ENCODE measurements at places on chromosomes 12 and 14.

- H3K4me1 ChIP-seq = no peaks in the 10 kb centered on the region
- no peak for DNase-seq
- no peaks in the 10 kb centered on the region for H3K27me3 ChIP-seq
- no peak overlapping the region for H3K4me3 ChIP-seq
- H3K36me3 ChIP-seq = no peaks in the 10 kb centered on the region
Observed at GRCh38 chr12:62127516-62127915, 132.7 kb upstream of the USP15 start.

- no peak for DNase-seq
- H3K27ac ChIP-seq = no peak overlapping the region
- H3K36me3 ChIP-seq = no peaks in the 10 kb centered on the region
- H3K27me3 ChIP-seq = no peaks in the 10 kb centered on the region
- no peak overlapping the region for H3K4me3 ChIP-seq
- H3K4me1 ChIP-seq = no peaks in the 10 kb centered on the region
Observed at GRCh38 chr12:56377310-56377988, 14.8 kb upstream of the APOF start.

GRCh38 chr14:79544698-79545070 is 666.6 kb downstream of the DIO2 start:
- H3K27ac ChIP-seq = no peak overlapping the region
- no peaks in the 10 kb centered on the region for H3K4me1 ChIP-seq
- H3K36me3 ChIP-seq = no peaks in the 10 kb centered on the region
- no peaks in the 10 kb centered on the region for H3K27me3 ChIP-seq
- DNase-seq = no peak

DNA sequence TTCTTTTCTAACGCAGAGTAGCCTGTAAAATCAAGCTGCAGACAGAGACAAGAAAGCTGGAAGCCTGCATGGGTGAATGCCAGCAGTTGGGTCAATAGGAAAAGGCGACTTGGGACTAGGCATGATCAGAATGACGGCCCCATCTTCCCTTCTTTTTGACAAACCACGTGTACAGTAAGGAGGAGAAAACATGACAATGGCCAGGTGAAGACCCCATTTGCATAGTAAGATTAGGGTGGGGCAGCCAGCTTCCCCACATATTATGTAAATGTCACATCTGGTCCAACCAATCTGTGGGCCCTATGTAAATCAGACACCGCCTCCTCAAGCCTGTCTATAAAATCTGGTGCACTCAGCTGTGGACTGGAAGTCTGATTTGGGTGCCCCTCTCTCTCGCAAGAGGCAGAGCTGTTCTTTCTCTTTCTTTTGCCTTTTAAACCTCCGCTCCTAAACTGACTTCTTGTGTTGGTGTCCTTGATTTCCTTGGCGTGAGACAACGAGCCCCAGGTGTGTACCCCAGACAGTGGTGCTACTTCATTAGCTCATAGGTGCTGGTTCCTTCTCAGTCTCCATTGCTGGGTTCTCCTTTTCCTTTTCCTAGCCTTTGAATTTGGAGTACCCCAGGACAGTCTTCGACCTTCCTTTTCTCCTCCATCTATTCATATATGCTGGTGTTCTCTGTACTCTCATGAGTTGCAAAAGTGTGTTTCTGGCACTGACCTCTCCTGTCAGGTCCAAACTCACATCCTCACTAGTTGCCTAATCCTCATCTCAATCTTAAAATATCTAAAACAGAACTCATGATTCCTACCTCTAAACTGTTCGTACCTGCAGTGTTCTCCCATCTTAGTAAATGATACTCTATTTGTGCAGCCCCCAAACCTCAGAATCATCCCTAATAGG is 9.4 kb upstream of the DHRS7 start:
- H3K36me3 ChIP-seq = no peaks in the 10 kb centered on the region
- H3K27ac ChIP-seq = peak overlapping the region; percentile 52
- no peaks in the 10 kb centered on the region for H3K27me3 ChIP-seq
- H3K4me3 ChIP-seq = no peak overlapping the region
- no peak for DNase-seq
- peaks cover 24% of the 10 kb centered on the region for H3K4me1 ChIP-seq

- no peak overlapping the region for H3K4me3 ChIP-seq
- no peak for DNase-seq
- H3K36me3 ChIP-seq = no peaks in the 10 kb centered on the region
- H3K27me3 ChIP-seq = no peaks in the 10 kb centered on the region
- no peak overlapping the region for H3K27ac ChIP-seq
Observed at GRCh38 chr12:99259040-99259934, 388.3 kb upstream of the GARIN6 start.

GRCh38 chr12:82857911-82858533 is 171.3 kb downstream of the TMTC2 start:
- no peaks in the 10 kb centered on the region for H3K36me3 ChIP-seq
- DNase-seq = no peak
- H3K4me3 ChIP-seq = no peak overlapping the region
- H3K4me1 ChIP-seq = no peaks in the 10 kb centered on the region

DNA sequence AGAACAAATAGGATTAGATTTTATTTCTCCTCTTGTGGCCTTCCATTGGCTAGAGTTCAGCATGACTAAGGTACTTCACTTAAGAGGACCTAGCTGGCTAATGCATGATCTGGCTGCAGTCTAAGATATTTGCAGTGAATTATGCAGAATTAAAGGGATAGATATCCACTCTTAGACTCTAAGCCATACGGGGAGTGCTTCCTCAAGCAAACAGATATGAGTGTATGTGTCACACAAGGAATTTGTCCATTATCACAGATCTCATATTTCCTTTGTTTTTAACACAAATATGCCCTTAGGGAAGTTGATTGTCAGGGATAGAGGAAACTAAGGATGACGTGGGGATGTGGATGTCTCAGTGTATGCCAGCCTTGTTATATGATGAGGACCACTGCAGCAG is 88.1 kb upstream of the DHRS4 start:
- DNase-seq = no peak
- H3K4me3 ChIP-seq = no peak overlapping the region
- peaks cover 3% of the 10 kb centered on the region for H3K27me3 ChIP-seq
- no peaks in the 10 kb centered on the region for H3K4me1 ChIP-seq
- no peaks in the 10 kb centered on the region for H3K36me3 ChIP-seq

DNA sequence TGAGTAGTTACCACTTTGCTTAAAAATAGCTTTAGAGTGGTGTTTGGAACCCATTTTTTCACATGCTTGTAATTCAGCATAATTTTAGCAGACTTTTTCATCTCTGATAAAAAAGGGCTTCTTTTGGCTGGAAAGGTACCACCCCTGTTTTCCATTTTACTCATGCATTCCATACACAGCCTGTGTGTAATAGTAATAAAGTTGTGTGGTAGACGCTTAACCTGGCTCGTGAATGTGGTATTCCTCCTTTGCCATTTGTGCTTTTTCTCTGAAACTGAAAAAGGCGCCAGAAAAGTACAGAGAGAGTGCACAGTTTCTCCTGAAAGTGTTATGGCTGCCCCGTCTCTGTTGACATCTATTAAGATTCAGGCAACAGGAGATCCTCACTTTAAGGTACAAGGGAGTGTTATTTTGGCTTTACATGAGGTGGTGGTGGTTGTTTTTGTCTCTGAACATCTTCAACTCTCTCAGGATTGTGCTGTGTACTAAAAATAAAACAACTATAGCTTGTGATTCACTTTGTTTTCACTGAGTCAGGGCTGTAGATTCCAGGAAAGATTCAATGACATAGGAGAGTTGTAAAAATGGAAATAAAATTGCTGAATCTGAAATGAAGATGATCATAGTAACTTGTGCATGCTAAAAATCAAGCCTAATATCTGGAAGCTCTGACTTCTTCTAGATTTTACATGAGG is 45.6 kb upstream of the MIS18BP1 start:
- H3K4me1 ChIP-seq = no peaks in the 10 kb centered on the region
- no peaks in the 10 kb centered on the region for H3K36me3 ChIP-seq
- H3K27ac ChIP-seq = no peak overlapping the region
- no peak overlapping the region for H3K4me3 ChIP-seq
- no peaks in the 10 kb centered on the region for H3K27me3 ChIP-seq

GRCh38 chr12:71441836-71442566 is 2.4 kb downstream of the LGR5 start:
- no peak overlapping the region for H3K27ac ChIP-seq
- DNase-seq = no peak
- H3K4me1 ChIP-seq = no peaks in the 10 kb centered on the region
- H3K27me3 ChIP-seq = peaks cover 94% of the 10 kb centered on the region

DNA sequence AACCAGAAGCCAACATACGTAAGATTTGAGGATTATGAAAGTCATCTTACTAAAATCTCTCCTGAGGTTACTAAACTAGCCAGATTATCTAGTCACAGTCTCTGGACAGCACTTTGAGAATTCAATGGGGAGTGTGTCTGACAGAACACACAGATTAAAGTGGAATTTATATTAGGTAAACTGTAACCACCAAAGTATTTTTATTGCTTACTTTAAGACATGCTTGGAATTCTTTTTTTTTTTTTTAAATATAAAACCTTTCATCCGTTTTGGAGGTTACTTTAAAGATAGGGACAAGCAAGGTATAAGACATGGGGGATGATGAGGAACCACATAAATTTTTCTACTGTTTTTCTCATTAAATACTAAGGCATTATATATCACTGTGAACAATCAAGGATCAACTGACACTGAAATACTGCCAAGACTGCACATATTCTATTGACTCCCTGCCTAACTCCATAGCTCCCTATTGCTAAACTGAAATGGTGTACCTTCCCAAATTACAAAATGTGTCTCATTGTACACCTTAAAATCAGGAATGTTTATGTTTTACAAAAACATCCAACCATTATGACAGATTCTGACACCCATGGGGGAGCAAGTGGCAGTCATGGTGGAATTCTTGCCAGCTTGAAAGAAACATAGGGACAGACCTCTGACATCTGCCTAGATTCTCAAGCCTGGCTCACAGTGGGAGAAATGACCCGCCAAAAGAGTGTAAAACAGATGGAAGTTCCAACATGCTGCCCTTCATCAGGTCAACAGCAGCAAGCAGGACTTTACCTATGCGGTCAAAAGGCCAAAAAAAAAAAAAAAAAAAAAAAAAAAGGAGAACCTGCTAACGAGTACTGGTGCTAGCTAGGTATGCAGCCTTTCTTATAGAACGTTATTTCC is 239.3 kb downstream of the MED13L start:
- H3K27me3 ChIP-seq = no peaks in the 10 kb centered on the region
- H3K27ac ChIP-seq = peak overlapping the region; percentile 15
- H3K4me1 ChIP-seq = peaks cover 4% of the 10 kb centered on the region

DNA sequence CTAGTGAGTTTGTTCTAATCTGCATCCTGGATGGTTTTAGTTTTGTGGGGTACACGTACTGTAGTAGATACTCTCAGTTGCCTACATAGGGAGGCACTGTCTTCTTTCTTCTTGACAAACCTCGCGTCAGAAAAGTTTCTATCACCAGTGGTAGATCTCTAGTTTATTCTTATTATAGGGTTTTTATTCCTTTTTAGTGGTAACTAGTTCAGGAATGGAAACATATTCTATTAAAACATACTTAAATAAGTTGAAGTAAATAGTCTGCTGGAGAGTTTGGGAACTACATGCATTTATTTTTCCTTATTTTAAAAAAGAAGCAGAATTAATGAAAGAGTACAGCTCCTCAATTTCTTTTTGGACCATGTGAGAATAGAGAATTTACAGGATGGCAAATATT is 33.6 kb upstream of the OR9K2 start:
- H3K4me1 ChIP-seq = no peaks in the 10 kb centered on the region
- DNase-seq = no peak
- peaks cover 18% of the 10 kb centered on the region for H3K27me3 ChIP-seq
- no peaks in the 10 kb centered on the region for H3K36me3 ChIP-seq

Data from RWPE2 (cell line).